ENCODE measurements at places on chromosomes 4 and X. TPM values are rescaled to one million over a fixed set of nuclear protein-coding genes. Genes with fewer than 3 reads are reported as not detected.

Gene TMEM154
- 13.2 TPM for total RNA-seq

Gene MAGEA2B
- total RNA-seq = 1.2 TPM

Gene SOX3
- 0.98 TPM for total RNA-seq

Gene NOX1
- not detected for total RNA-seq

Gene GATA1
- not detected for total RNA-seq

Gene PKD2
- 19.7 TPM for total RNA-seq

DNA sequence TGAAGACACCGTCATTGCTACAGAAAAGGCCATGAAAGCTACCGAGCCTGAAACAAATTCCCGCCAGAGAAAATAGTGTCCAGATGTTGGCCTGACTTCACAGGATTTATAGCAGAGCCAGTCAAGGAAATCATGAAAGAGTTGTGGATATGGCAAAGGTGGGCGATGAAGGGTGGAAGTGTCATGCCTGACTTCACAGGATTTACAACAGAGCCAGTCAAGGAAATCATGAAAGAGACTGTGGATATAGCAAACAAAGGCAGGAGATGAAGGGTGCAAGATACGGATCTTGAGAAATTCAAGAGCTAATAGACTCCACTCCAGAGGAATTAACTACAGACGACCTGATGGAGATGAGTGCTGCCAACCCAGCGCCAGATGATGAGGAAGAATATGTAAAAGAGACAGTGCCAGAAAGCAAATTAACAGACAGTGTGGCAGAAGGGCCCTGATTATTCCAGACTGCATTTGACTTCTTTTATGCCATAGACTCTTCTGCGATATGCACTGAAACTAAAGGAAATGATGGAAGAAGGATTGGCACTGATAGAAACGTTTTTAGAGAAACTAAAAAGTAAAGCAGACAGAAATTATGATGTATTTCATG lies 17.2 kb downstream of the TRMT44 start:
- H3K4me3 ChIP-seq = no peak overlapping the region
- DNase-seq = no peak
- no peaks in the 10 kb centered on the region for H3K4me1 ChIP-seq
- H3K27ac ChIP-seq = no peak overlapping the region
- no peaks in the 10 kb centered on the region for H3K27me3 ChIP-seq

- peaks cover 36% of the 10 kb centered on the region for H3K4me1 ChIP-seq
- H3K4me3 ChIP-seq = no peak overlapping the region
- peaks cover 32% of the 10 kb centered on the region for H3K36me3 ChIP-seq
- peak overlapping the region; percentile 95 for H3K27ac ChIP-seq
- no peaks in the 10 kb centered on the region for H3K27me3 ChIP-seq
- DNase-seq = peak; percentile 99
These were observed 105.8 kb upstream of the CBR4 start for GRCh38 chr4:169115897-169116254.

- H3K4me1 ChIP-seq = peaks cover 5% of the 10 kb centered on the region
- no peak for DNase-seq
- H3K4me3 ChIP-seq = no peak overlapping the region
These were observed 102.2 kb downstream of the FRMPD4 start for GRCh38 chrX:12240491-12240890.

GRCh38 chr4:35970366-35970960 lies 273.9 kb downstream of the ARAP2 start:
- no peak overlapping the region for H3K27ac ChIP-seq
- no peaks in the 10 kb centered on the region for H3K27me3 ChIP-seq
- no peak overlapping the region for H3K4me3 ChIP-seq
- no peak for DNase-seq

DNA sequence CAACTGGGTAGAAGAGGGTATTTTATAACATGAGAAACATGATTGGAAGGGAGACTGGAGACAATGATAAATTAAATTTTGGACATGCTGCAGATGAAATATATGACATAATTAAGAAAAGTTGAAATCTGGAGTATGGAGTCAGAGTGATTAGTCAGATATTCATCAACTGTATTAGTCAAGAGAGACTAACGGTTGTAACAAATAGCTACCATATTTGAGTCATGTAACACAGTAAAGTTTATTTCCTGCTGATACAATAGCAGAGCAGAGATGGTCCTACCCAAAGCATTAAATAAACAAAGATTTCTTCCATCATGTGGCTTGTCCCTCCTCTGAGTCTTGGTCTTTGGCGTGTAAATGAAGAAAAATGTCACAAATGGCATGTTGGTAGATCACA lies 321.3 kb downstream of the GALNTL6 start:
- no peaks in the 10 kb centered on the region for H3K27me3 ChIP-seq
- DNase-seq = peak; percentile 26
- H3K36me3 ChIP-seq = no peaks in the 10 kb centered on the region
- H3K4me3 ChIP-seq = no peak overlapping the region
- H3K27ac ChIP-seq = no peak overlapping the region
